Caki2 (cell line): ENCODE measurements at places on chromosomes 5 and 9.

GRCh38 chr5:60256546-60256945 lies 363.0 kb upstream of the PDE4D start:
- DNase-seq, result no peak

- no peak for DNase-seq
These were observed 165.3 kb downstream of the NFIB start for GRCh38 chr9:14148501-14149103.

GRCh38 chr9:16217943-16218701 lies 652.3 kb downstream of the BNC2 start:
- DNase-seq, result no peak

- DNase-seq, result no peak
These were observed 77.1 kb upstream of the SUSD1 start for GRCh38 chr9:112252194-112252593.

- DNase-seq, result no peak
These were observed 13.6 kb downstream of the FNBP1 start for GRCh38 chr9:130029223-130029973.

GRCh38 chr5:89584339-89584956 lies 701.5 kb upstream of the MEF2C start:
- DNase-seq, result peak; percentile 36

GRCh38 chr5:72817671-72818266 lies 1.3 kb downstream of the TNPO1 start:
- peak; percentile 49 for DNase-seq

- no peak for DNase-seq
These were observed 121.5 kb downstream of the EHMT1 start for GRCh38 chr9:137740312-137740711.

GRCh38 chr5:14298126-14298847 lies 155.1 kb downstream of the TRIO start:
- DNase-seq, result no peak

GRCh38 chr5:135683189-135683588 lies 104.4 kb upstream of the CXCL14 start:
- no peak for DNase-seq

DNA sequence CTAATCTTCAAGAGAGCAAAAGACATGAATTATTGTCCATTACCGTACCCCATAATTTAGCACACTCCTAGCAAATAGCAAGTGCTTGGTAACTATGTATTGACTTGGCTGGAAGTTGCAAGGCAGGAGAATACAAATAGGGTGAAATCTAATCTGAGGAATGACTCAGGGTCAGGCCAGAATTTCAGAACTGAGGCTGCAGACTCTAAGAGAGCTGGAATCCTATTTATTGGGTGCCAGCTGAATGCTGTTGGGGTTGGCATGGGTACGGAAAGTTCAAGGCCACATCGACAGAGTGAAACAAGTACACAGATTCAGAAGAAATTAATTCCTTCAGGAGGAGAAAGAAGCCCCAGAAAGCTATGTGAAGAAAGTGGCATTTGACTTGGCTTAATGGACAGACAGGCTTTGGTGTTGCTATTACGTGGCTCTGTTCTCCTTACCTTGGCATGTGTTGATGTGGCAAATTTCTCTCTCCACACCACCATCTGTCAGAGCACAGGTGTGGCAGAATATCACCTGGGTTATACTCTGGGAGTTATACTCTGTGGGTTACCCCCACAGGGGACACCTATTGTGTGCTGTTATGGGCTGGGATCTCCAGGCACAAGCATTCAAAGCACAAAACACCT lies 20.9 kb upstream of the ASTN2 start:
- no peak for DNase-seq

DNA sequence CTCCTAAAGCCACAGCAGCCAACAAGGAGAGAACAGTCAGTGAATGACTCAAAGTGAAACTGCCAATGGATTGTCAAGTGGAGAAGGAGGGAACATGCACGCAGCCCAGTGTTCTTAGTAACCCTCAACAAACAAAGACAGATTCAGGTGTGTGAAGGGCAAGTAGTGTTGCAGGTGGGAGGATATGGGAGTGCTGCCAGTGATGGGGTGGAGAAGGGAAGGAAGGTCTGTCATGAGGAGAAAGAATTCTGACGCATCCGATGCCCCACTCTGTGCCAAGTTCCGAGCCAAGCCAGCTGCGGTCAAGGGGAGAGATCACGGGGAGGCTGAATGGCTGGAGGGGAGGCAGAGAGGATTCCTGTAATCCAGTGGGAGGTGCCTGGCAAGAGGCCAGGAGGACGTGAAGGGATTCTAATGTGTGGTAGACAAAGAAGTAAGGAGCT lies 56.5 kb downstream of the CAST start:
- no peak for DNase-seq

- DNase-seq, result no peak
These were observed 39.8 kb upstream of the ZNF354B start for GRCh38 chr5:178820001-178820400.

- peak; percentile 19 for DNase-seq
These were observed 27.7 kb downstream of the PIK3R1 start for GRCh38 chr5:68243251-68243650.

DNA sequence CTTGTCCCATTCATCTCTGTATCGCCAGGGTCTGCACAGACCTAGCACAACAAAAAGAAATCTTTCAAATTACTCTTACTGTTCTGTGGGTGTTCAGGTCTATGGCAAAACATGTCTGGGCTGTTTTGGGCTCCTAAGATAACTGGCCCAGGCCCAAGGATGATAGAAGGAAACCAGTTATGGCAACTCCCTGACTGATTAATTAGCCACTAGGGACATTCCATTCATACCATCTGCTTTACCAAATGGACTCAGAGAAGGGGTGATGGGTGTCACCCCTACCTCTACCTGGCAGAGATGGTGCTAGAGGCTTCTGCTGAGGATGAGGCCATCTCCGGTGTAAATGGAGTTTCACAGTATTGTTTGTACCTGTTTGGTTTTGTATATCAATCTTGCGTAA lies 1.9 kb downstream of the SLC31A2 start:
- no peak for DNase-seq

- DNase-seq, result no peak
These were observed 72.7 kb downstream of the FAM78A start for GRCh38 chr9:131203431-131204218.

DNA sequence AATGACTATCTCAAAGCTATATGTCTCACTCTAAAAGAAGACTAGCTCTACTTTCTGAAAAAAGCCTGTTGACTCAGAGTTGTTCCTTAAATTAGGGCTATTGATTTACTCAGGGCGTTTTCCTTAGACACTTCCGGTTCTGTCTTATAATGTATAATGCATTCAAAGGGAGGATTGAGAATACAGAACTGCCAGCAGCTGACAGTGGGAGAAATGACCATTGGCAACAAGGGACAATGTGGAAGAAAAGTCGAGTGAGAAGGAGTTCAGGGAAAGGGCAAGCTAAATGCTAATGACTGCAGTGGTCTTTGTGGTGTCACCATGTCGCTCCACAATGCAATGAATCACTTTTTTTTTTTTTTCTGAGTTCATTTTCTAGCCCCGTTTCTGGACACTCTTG lies 65.7 kb upstream of the ANKH start:
- DNase-seq, result no peak

DNA sequence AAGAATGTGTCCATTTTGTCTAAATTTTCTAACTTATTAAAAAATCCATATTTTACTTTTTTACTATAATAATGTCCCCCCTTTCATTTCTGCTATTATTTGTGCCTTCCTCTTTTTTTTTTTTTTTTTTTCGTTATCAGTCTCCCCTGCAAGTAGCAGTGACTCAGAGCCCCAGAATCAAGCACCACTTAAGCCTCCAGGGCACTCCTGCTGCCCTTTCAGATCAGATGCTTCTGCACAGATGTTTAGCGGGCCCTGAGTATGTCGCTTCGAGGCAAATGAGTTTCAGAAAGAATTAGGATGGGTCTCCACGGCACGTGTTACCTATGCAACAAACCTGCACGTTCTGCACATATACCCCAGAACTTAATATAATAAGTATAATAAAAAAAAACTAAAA lies 11.7 kb downstream of the MED7 start:
- DNase-seq, result peak; percentile 15

- no peak for DNase-seq
These were observed 58.5 kb upstream of the CLINT1 start for GRCh38 chr5:157917491-157917890.

DNA sequence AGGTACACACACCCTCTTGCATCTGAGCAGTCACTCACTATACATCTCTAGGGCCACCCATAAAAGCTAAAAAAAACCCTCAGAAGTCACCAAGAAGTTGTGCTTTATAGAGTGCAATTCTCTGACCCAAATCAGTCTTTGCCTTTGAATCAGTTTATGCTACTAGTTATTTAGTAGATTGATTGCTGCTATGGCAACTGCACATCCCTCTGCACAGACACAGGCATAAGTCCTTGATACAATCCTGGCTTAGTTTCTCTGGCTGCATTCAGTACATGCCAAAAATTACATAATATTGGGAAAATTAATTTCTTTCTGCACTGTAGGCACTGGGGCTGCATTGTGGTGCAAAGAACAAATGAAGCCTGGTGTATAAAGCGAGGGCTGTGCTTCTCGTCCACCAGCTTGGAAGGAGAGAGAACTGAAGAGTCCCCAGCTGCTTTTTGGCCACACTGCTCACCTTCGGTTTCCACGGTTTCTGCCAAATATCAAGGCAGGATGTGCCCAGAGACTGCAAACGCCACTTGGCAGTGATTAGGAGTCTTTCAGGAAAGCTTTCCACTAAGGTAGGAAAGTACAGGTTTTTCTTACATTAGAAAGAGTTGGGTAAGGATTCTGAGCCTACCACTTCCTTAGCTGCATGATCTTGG lies 258.4 kb downstream of the ELAVL2 start:
- DNase-seq, result no peak

DNA sequence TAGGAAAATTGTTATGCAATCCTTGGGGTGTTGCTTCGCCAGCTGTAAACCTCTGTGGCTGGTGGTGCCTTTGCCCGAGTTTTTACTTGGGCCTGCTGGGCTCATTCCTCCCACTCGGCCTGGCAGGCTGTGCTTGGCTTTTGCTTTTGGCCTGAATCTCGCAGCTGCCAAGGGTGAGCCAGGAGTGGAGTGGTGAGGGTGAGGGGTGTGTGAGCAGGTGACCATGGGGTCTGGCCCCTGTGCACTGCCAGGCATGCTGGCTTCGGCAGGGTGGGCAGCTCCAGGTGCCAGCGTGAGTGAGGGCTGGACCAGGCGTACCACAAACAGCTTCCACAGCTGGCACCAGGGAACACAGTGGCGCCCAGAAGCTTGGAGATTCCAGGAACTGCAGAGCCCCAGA lies 12.6 kb upstream of the DHFR start:
- no peak for DNase-seq

DNA sequence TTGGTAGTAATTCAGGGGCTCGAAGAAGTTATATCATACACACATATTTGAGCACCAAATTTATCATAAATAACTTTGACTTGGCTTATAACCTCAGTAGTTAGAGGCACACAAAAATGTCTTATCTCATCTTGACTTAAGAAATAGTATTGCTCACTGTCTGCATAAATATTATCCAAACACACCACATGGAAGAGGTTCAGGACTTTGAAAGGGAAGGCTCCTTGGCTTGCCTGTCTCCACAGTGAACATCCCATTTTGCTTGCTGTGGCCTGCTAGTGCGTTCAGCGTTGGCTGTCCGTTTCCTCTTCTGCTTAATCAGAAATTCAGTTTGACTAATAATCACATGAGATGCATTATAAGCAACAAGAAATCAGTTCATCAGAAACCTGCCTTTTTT lies 13.9 kb downstream of the GRXCR2 start:
- no peak for DNase-seq

DNA sequence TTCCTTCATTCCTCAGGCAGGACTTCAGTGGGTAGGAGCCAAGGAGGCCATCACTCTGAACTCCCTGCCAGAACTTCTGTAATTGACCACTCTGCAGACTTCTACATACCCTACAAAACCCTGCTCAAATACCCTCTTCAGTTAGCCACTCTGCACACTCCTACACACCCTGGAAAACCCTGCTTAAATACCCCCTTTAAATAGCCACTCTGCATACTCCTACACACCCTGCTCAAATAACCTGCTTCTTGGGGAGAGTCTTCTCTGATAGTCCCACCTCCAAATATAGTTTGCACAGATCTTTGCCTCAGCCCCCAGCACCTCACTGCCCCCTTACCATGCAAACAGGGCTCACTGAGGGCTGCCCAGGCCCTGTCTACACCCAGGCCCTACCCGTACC lies 18.6 kb upstream of the CARD19 start:
- no peak for DNase-seq

DNA sequence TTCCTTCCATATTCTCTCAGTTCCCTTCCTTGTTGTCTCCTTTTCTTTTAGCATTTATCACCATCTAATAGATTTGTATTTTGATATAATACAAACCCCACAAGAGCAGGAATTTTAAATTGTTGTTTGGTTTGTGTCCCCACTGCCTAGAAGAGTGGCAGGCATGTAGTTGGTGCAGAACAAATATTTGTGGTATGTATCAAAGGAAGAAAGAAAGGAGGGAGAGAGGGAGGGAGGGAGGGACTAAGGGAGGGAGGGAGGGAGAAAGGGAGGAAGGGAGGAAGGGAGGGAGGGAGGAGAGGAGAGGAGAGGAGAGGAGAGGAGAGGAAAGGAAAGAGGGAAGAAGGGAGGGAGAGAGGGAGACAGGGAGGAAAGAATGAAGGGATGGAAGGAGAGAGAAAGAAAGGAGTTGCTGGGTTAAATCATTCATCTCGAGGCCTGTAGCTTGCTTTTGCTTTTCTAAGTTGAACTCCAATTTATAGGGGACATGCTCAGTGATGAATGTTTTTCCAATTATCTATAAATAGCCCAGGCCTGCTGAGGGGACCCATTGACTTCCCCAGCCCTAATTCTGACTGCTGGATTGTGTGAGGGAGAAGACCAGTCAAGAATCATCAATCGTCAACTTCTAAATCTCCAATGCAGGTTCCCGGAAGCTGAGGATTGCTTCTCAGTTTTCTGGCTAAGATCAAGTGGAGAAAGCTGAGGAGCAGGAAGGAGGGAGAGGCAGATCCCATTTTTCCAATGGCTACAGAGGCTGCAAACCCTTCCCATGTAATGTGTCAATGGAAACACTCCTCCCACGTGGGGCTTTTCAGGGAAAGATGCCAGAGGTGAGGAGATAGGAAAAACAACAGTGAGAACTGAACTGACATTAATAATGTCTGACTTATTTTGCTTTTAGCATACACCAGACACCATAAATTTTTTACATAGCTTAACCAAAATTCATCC lies 320.7 kb downstream of the ASTN2 start:
- DNase-seq, result no peak

- DNase-seq, result no peak
These were observed 3.8 kb downstream of the PCDH1 start for GRCh38 chr5:141874262-141874964.

- DNase-seq, result no peak
These were observed 75.7 kb downstream of the KCNT1 start for GRCh38 chr9:135777623-135778177.

DNA sequence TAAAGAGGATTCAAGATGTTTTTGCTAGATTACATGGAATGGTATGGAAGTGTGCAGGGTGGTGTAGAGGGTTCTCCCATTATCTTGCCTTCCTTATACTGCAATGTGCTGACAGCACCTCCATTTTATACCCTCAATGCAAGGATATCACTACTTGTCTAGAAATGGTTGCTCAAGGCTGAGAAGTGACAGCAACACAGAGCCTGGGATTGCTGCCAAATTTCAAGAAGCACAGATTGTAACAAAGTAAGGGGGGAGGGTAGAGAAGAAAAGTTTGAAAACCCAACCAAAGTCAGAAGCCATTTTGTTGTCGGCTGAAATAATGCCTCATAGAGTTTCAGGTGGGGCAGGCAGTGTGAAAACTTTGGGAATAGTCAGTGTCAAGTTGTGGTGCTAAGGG lies 29.8 kb downstream of the PCDHAC2 start:
- no peak for DNase-seq

GRCh38 chr5:7080501-7080900 lies 315.4 kb upstream of the ADCY2 start:
- no peak for DNase-seq

GRCh38 chr5:138258704-138259292 lies 15.6 kb downstream of the GFRA3 start:
- no peak for DNase-seq
